ENCODE measurements at places on chromosomes 16 and 17.

DNA sequence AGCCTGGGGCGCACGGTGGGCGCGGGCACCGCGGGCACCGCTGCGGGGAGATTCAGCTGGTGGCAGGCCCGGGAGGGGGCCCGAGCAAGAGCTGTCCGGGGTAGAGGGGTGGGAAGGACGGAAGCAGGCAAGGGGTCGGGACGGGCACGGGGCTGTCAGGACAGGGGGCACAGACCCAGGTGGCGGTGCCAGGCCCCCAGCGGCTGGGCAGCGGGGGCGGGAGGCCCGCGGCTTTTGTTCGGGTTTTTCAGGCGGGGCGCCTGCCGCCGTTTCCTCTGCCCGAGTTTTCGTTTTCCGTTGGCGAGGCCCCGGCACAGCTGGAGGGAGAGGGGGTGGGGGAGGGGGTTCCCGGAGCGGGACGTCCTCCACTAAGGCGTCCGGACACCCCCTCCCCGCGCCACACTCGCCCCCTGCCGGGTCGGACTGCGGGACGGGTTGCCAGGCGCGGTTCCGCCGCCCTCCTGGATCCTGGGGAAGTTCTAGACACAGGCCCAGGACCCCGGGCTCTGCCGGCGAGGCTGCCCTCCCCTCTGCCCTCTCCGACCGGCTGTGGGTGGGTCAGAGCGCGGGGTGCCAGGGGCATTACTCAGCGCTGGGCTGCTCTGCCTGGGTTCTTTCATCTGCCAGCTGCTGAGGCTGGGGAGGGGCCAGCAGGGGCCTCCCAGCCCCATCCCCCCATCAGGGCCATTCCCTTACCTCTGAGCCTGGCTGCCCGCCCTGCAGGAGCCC, 543 bp downstream of the ARHGAP23 start:
- no peak for DNase-seq

- DNase-seq: no peak
Measured at GRCh38 chr17:80264205-80265075, 3.8 kb downstream of the RNF213 start.

GRCh38 chr17:3033248-3033640, 30.2 kb downstream of the OR1D5 start:
- DNase-seq: no peak

DNA sequence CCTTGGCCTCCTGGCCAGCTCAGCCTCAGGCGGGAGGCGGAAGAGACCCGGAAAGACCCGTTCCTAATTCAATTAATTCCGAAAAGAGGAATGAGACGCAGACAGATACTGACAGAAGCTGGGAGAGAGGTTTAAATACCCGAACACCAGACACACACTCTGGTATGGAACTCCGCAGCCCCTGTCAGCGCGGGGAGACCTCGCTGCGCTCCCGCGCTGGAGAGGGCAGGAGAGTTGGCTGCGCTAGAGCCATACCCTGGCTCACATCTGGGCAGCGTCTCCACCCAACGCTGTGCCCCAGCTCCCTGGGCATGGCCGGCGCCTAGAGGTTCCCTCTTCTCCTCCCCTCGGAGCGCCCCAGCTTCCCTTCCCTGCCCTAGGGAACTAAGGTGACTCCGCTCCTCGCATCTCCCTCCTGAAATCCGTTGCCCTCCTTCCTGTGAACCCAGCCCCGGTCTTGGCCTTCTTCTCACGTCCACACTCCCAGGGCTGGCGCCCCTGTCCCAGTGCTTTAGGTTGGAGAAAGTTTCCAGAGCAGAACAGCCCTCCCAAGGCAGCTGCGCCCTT, 8.0 kb downstream of the NEUROD2 start:
- no peak for DNase-seq

DNA sequence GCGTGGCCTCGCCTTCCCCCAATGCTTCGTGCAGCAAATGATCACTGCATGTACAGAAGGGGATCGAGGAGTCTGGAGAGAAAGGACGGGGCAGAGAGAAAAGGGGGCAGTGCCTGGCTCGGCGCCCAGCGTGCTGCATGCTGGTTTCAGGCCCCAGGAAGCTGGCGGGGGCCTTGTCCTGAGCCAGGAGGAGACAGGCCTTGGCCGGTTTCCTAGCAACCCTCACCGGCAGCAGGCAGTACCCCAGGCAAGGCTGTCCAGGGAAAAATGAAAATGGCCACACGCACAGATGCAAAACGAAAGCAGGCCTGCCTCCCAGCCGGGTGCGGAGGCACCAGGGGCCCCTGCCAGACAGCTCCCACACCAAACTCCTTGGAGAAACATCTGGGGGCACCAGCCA, 126.3 kb downstream of the ZFHX3 start:
- DNase-seq: no peak
